Hypothalamus (tissue), 51 donors: ENCODE measurements at places on chromosomes 2 and 18.

GRCh38 chr2:13128139-13128538, 411.4 kb downstream of the TRIB2 start:
- no peak for DNase-seq

GRCh38 chr18:57353137-57353939, 981 bp downstream of the ST8SIA3 start:
- no peak for DNase-seq

GRCh38 chr2:27149570-27150405, 984 bp downstream of the TCF23 start:
- no peak for DNase-seq

GRCh38 chr2:158482594-158482993, 25.8 kb downstream of the PKP4 start:
- no peak for DNase-seq

GRCh38 chr2:62738981-62739936, 33.7 kb downstream of the EHBP1 start:
- DNase-seq, result no peak

DNA sequence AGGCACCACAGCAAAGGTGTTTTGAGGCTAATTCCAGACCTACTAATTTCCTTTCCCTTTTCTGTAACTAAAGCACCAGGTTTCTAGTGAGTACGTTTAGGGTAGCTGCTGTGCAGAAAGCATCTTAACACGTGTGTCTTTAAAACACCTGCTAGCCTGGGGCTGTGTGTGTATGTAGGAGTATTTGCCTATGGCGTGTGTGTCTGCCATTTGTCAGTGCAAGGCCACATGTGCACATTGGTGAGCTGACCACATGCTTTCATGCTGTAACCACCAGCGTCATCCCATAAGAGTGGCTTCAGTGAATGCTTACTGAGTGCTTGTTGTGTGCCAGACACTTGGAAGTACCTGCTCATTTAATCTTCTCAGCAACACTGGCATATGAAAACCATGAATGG, 241.6 kb downstream of the SEPTIN10 start:
- no peak for DNase-seq

- DNase-seq, result no peak
Measured at GRCh38 chr18:62867534-62867933, 152.2 kb downstream of the PHLPP1 start.

- DNase-seq, result no peak
Measured at GRCh38 chr2:170371231-170371998, 193.5 kb downstream of the MYO3B start.

GRCh38 chr2:36785179-36785795, 88.8 kb downstream of the VIT start:
- peak; percentile 58 for DNase-seq

GRCh38 chr18:51867767-51868166, 472.2 kb upstream of the DCC start:
- DNase-seq, result no peak

DNA sequence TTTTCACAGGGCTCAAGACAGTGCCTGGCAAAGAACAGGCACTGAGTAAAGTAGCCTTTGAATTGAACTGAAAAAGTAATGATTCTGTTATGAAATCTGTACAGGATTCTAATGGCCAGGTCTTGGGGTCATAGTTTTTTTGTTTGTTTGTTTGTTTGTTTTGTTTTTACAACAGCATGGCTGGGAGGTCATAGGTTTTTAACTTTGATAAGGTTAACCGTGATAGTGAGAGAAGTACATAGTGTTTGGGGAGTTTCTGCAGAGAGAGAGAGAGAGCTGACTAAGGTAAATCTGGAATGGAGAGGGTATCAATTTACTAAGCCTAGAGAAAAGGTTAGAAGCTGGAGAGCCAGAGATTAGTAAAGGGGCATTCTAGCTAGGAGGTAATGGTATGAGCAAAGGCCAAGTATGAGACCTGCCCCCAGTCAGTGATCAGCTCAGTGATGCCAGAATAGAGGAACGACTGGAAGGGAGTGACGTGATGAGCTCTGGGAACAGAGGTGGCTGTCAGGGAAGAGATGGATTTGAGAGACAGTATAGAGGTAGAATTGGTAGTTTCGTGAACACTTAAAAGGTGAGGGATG, 25.9 kb downstream of the XRCC5 start:
- DNase-seq, result no peak

DNA sequence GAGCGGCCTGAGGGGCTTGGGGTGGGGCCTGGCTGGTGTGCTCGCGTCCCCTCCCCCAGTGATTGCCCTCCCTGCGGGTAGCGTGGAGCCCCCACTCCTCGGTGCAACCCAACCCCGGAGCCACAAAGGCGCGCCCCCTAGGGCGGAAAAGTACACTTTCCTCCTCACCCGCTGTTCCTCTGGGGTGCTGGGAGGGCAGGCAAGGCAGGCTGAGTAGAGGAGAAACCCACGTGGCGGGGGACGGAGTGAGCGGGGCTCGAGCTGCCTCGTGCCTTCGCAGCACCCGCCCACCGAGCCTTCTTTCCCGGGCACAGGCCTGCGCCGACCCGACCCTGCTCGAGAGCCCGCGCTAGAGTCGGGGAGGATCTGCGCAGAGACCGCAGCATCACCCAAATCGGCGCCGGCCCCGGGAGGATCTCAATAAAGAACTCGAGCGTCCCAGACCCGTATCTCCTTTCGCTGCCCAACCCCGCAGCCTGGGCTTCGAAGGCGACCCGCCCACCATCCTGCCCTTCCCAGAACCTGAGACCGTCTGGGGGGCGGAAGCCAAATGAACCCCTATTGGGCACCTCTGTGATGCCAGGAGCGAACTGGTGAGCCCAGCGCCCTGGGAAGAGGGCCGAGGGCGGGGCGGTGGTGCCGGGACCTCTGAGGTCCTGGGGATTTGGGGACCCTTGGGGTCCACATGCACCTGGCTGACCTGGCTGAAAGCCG, 1.5 kb downstream of the UCN start:
- no peak for DNase-seq

DNA sequence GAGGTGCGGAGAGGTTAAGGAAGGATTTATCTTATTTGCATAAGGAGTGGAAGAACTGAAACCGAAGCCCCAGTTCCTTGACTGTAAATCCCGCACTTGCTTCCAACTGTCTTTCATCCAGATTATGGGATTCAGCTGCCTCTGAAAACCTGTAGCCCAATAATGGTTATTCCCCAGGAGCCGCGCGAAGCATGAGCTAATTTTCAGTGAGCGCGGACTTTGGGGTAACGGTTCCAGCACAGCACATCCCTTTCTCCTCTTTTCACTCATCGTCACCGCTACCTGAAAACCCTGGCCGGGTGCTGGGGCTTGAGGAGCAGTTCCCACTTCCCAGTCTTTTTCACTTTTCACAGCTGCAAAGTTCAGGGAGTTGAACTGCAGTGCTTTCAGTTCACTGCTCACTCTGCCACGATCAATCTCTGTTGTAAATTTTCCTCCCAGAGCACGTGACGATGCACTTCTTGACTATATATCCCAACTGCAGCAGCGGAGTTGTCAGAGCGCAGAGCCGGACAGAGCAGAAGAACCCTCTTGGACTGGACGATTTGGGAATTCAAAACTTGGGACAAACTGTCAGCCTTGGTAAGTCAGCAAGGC, at the start of gene KCNE4:
Gene KCNE4 (plus strand): TSS at position 498 of the 597 bp plus-strand sequence. CDS start 641 bp downstream, outside the sequence.
- no peak for DNase-seq

DNA sequence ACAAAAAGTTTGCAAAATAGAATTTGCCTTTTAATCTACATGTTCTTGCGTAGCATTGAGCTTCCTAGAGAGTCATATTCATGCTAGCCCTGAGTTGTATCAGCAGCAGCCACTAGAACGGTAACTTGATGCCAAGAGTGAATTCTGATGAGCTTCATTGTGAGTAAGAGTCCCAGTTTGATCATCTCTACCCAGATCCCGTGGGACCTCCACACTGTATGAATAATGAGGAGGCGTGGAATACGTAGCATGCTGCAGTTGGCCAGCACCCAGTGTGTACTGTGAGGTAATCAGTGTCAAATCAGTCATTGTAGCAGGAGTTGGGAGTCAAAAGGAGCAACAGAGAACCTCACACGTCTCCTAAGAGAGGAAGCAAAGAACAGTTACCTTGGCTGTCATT, 197.9 kb downstream of the NEDD4L start:
- no peak for DNase-seq

DNA sequence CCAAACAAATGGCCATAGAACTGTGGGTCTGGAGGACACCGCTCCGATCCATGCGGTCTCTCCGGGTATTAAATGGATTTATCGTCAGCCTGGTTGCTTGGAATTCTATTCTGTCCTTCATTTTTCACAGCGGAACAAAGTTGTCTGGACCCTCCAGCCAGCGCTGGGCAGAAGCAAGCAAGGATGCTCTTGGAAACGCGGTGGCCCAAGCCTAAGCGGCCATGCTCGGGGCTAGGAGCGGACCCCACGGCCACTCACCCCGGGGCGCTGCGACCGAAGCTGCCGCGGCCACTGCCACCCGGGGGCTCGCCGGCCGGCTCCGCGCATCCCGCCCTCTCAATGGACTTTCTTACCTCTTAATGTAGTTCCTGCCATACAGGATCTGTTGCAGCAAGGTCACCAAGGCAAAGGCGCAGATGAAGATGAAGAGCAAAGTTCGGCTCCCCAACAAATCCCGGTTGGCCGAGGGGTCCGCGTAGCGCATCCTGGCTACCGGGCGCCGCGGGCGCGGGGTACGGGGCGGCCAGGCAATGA, 761 bp downstream of the ST8SIA5 start:
- no peak for DNase-seq

DNA sequence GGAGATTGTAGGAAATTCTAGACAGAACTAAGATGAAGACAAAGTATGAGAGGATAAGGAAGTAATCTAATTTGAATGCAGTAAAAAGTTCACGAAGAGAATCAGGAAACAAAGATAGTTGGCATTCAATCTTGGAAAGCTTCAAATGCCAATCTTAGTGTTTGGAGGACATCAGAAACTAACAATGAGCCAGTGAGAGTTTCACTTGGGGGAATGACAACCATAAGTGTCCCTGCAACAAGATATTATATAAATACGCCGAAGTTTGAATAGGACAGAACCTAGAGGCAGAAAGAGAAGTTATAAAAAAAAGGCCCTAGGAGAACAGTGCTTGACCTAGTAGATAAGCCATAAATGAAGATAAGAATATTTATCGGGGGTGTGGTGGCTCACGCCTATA, 11.1 kb downstream of the SNRPG start:
- DNase-seq, result no peak

DNA sequence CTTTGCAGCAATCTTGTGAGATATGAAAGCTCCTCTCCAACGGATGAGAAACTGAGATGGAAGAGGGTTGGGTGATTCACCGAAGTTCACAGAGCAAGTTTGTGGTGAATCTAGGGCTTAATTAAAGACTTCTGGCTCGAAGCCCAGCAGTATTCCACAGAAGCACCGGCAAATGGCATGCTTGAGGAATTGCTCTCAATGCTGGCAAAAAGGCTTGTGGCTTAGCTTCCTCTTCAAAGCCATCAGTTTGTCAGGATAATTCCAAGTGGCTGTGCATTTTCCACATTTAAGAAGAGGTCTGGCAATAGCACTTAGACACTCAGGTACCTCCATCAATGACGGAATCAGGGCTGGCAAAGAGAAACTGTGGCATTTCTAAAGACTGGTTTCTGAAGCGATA, 98.7 kb upstream of the SLC66A3 start:
- no peak for DNase-seq

- DNase-seq, result no peak
Measured at GRCh38 chr18:51188024-51188701, 9.3 kb downstream of the MEX3C start.

DNA sequence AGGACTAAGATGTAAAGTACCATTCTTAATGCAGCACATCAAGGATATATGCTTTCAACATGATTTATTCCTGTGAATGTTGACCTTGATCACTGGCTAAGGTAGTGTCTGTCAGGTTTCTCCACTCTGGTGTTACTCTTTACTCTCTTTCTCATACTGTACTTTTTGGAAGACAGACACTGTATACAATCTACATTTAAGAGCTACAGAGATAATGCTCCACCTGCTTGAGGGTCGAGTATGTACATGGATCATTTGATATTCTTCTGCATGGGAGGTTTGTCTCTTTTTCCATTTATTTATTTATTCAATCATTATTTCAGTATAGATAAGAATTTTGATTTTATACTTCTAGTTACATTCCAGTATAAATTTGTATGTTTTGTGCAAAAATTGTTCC, 199.5 kb upstream of the RGPD4 start:
- no peak for DNase-seq

DNA sequence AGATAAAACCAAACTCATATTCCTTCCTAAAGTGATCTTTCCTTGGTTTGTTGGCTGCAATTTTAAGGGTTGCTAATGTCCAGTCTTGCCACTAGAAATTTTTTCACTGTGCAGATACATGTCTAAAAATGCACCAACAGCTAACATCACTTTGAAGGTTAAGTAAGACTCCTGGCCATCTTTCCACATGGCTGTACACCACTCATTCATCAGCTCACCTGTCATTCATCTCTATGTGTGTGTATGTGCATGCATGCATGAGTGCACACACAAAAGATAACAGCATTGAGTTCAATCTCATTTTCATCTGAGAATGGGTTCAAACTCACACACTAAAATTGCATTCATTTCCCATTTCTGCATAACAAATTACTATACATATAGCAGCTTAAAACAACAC, 203.8 kb downstream of the PDE11A start:
- no peak for DNase-seq

- DNase-seq, result no peak
Measured at GRCh38 chr2:31446848-31447247, 32.3 kb upstream of the XDH start.

- no peak for DNase-seq
Measured at GRCh38 chr18:69651243-69651642, 250.6 kb downstream of the DOK6 start.

DNA sequence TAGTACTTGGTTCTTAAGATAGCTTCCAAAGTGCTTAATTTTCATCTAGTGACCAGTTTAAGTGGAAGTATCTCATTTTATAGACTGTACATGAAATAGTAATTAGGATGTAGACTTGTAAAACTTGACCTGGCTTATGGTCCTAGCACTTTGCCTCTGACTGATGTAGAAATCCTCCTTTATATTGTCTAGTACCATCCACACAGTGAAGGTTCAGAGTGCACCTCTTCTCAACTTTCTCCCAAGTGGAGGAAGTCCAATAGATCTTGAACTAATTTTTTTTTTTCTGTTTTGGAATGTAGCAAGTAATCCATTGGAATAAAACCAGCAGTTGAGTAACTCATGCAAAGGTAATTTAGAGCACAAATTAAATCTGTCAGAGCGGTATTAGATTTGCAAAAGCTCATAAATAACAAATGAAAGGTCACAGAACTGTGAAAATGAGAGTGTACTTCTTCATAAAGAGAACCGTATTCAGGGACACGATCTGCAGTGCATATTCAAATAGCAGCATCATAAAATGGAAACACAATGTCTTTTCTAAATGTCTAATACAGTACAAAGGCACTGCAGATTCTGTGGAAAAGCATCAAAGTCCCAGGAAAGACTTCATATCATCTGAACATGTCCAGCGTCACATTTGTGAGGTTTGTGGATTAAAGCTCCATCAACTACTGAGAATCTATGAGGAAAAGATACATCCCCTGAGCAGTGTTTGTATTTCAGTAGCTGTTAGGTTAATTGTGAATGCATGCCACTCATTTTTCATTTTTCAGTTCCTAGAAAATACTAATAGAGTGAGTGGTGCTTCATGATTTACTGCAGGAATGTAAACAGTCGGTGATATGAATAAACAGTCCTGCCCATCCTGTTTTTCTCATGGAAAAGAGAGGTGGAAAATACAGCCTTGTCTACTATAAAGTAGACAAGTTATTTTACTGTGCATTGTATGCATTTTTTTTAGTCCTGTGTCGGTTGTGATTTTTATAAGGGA, 100.7 kb downstream of the LYPD6 start:
- DNase-seq, result no peak

- DNase-seq, result no peak
Measured at GRCh38 chr2:232983669-232984140, 29.4 kb downstream of the NGEF start.
